ENCODE measurements at places on chromosomes 2 and 18.

GRCh38 chr2:14903709-14904374 lies 271.3 kb downstream of the LRATD1 start:
- DNase-seq = peak; percentile 68

GRCh38 chr2:222941510-222942032 lies 80.7 kb downstream of the ACSL3 start:
- no peak for DNase-seq

GRCh38 chr18:22179174-22179573 lies 9.8 kb downstream of the GATA6 start:
- DNase-seq = no peak

GRCh38 chr2:119254601-119255080 lies 31.0 kb downstream of the STEAP3 start:
- DNase-seq = no peak
